Fibroblast of skin of scalp (primary cell): ENCODE measurements at places on chromosomes 11 and 22.

DNA sequence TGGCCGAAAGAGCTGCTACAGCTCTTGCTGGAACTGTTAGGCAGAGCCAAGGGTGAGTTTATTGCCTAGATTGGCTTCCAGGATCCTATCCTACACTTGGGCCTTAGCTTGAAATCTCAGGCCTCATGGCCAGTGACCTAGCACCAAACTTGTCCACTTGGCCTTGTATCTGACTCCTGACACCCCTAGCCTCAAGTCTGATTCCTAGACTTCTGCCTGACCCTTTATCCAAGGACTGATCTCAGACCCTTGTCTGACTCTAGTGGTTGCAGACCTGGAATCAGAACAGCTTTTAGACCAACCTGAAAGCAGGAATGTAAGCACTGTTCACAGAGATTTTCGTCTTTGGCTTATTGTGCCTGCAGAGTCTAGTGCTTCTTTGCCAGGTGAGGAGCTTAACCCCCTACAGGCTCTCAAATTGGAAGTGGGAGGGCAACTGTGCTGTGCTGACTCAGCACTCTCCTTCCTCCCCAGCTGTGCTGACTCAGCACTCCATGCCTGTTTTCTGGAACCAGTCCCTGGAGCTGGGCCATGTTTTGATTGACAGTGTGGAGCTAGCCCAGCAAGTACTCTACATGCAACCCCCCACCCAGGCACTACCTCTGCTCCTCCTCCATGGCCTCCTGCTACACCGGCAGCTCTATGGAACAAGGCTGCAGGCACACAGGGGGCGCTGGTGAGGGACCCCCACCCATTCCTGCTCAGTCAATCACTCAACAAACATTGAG lies 35.1 kb downstream of the RRP8 start:
- DNase-seq = peak; percentile 83

- DNase-seq = peak; percentile 42
Measured at GRCh38 chr22:43723816-43724215, 88.3 kb downstream of the EFCAB6 start.

GRCh38 chr22:32996702-32997101 lies 61.5 kb downstream of the SYN3 start:
- DNase-seq = no peak

DNA sequence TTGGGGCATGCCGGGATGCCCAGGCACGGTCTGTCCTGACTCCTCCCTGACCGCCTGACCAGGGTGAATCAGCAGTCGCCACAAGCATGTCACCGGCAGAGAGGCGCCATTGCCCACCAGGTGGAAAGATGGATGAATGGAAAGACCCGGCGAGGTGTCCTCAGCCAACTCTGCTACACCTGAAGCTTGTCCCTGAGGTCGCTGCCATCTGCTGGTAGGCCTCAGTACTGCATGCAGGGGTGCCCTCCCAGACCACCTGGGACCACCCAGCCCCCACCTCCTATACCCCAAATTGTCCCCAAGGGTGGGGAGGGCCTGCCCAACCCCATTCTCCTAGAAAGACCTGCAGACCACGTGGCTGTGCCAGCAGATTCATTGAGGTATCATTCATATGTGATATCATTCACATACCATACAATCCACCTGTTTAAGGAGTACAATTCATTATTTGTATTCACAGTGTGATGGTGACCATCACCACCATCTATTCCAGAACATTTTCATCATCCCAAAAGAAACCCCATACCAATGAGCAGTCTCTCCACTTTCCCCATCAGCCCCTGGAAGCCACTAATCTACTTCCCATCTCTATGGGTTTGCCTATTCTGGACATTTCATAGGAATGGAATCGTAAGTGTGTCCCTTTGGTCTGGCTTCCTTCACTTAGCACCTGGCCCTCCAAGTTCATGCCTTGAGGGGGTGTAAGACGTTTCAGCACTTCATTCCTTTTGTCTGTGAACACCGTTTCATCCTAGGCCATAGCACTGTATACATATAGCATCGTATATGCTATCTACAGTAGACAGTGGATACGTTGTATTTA lies 17.5 kb downstream of the FGF3 start:
- no peak for DNase-seq

DNA sequence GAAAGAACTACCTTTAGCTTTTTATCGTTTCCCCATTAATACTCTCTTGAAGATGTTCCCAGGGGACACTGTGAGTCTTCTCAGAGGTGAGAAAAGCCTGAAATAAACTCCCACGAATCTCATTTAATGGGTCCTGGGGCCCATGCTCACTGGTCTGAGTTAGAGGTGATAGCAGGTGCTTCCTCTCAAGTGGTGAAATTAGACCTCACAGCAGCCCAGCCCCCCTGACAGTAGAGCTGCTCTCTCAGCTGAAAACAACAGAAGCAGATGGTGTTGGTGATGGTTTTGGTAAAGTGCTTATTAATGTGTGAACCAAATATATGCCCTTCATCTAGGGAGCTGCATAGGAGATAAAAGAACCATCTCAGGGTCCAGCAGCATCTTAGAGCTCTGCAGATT lies 76.8 kb upstream of the VPREB1 start:
- no peak for DNase-seq

DNA sequence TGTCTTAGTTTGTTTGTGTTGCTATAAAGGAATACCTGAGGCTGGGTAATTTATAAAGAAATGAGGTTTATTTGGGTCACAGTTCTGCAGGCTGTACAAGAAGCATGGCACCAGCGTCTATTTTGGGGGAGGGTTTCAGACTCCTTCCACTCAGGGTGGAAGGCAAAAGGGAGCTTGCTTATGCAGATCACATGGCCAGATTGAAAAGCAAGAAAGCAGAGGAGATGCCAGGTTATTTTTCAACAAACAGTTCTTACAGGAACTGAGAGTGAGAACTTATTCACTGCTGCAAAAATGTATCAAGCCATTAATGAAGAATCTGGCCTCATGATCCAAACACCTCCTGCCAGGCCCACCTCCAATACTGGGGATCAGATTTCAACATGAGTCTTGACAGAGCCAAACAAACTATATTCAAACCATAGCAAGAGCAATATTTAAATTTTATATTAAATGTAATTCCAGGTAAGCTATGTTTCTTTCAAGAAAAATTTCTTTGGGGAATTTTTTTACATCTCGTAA lies 66.9 kb downstream of the NXPE2 start:
- no peak for DNase-seq

DNA sequence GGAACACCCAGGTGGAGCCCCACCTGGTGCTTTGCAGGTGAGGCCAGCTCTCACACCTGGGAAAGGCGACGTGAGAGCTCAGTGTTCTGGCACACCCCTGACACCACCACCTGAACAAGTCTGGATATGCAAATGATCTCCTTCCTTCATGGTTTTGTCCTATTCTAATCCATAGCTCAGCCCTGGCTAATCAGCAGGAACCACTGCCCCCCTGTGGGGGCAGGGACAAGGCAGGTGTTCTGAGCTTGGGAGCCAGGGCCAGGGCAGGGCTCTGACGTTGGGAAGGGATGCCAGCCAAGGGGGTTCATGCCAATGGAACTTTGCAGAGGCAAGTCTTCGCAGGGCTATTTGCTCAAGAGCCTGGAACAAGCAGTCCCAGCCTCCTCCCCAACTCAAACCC lies 144.2 kb downstream of the TRIM29 start:
- DNase-seq = no peak

GRCh38 chr11:121773076-121773475 lies 320.3 kb upstream of the SORL1-AS1 start:
- DNase-seq = no peak

GRCh38 chr11:46388619-46389449 lies 2.7 kb downstream of the CHRM4 start:
- DNase-seq = no peak

DNA sequence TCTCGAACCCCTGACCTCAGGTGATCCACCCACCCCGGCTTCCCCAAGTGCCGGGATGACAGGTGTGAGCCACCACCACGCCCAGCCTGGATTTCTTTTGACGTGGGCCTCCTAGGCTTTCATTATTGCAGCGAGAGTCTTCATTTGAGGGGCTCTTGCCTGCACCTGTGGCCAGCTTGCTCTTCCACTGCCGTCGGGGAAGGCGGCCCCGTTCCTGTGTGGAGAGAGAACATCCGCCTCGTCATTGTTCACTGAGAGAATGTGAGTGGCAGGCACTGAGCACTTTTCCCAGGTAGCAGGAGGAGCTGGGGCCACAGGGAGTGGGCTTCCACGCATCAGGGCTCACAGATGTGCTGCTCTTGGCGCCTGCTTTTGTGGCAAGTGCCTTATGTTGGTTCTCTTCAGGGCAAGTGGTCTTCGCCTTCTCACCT lies 365.0 kb downstream of the TBC1D22A start:
- DNase-seq = no peak

GRCh38 chr11:15289723-15290122 lies 175.0 kb downstream of the INSC start:
- no peak for DNase-seq

DNA sequence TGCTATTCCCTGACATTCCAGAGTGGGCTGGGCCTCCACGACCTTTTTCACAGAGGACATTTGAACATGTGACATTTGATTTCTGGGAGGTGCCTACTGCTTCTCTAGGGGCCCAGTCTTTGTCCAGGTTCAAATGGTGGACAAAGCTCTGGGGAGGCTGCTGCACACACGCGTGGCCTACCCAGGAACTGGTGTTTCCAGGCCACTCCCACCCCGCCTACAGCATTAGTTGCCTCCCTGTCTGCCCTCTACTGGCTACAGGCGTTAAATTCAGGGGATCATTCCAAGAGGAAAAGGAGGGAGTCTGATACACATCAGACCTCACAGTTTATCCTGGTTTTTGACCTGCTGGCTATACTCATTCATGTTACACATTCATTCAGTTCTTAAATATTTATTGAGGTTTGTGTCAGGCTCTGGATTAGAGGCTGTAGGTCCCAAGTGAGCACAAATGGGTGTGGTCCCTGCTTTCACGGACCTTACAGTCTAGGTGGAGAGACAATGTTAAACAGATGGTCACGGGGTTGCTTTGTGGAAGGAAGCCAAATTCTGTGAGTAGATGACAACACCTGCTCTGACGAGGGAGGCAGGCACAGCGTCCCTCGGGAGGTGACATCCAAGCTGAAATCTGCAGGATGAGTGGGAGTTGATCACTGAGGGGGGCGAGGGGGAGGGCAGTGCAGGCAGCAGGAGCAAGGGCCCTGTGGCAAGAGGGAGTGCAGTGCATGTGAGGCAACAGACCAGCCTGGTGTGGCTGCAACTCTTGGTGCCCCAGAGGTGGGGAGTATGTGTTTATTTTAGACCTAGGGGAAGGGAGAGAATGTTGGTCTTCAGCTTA lies 11.8 kb downstream of the TUB start:
- DNase-seq = peak; percentile 72

- DNase-seq = no peak
Measured at GRCh38 chr11:1532606-1533341, 39.3 kb downstream of the DUSP8 start.
